ENCODE measurements at places on chromosomes 13 and 19.

DNA sequence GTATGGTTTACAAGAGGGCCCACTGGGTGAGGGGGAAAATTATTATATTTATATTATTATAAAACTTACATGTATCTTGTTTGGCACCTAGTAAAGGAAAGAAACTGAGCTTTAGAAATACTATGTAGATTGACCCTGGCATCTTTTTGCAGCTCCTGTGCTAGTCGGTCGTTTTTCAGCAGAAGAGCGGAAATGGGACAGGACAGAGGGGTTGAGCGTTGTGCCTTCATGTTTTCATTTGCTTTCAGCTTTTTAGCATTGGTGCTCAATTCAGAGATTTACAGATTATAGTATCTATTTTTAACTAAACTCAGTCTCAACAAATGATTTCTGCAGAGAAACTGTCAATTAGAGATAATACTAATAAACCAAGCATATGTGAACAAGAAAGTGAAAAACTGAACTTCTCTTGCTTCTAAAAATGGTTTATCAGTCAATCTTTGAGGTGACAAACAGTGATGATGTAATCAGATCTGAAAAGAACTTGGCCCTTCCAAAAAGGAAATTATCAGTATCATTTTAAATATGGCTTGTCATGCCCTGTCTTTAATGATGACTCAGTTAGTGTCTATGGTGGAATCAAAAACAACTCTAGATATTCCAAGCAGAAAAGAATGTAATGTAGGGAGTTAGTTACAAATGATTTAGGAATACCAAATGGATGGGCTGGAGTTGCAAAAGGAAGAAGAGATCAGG lies 56.9 kb upstream of the KCTD4 start:
- DNase-seq, result no peak

GRCh38 chr13:99979453-99980200 lies 2.0 kb upstream of the ZIC2 start:
- DNase-seq, result no peak

DNA sequence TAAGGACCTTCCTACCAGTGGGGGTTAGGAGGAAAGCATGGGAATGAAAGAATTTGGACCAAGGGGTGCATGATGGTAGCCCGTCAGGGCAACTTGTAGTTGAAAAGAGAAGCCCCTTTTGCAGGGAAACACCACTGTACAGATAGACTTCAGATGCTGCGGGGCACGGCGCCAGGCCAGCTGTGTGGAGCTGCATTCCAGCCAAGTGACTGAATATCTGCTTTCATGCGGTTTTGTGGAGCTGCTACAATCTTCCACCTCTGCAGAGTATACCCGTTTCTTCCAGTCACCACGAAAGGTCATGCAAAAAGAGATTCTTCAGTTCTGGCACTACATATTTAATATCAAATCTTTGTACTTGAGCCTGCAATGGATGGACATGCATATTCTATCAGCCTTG lies 104.7 kb downstream of the RGCC start:
- DNase-seq, result no peak

DNA sequence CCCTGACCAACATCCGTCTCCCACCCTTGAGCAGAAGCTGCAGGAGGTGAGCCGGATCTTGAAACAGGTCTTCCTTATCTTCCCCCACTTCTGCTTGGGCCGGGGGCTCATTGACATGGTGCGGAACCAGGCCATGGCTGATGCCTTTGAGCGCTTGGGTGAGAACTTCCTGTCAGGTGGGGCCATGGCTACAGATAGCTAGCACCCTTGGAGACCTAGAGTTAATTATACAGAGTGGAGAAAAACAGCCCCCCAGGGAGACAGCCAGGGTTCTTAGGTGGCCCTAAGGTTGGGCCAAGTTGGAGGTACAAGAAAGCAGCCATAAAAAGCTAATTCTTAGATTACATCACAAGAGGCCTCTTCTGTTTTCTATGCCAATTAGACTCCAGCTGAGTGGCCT lies 8.9 kb upstream of the ARHGAP45 start:
- no peak for DNase-seq

DNA sequence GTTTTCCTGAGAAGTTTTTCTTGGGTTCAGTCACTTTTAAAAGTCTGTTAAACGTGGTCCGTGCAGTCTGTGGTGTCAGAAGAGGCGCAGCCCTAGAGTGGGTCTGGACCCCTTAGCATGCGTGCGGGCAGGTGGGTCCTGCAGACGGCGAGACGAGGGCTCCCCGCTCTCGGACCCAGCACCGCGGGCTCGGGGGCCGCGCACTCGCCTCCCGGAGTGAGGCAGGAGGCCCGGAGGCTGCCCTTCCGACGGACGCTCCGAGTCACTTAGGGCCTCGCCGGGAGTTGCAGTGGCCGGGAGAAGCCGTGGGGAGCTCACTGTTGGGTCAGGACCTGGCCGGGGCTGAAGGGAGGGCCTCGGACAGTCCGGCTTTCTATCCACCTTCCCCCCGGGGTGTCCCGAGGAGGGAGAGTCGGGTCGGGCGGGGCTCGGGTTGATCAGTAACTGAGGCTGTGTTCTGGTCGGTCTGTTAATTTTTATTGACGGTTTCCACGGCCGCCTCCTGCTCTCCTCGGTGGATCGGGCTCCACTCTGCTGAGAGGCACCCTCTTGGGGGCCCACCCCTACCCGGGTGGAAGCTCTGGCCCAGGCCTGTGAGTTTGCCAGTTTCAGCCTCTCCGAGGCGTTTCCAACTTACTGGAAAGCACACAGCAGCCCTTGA lies 1.3 kb downstream of the PTBP1 start:
- no peak for DNase-seq

GRCh38 chr19:2423071-2423914 lies 4.1 kb downstream of the TIMM13 start:
- no peak for DNase-seq

Measured in stimulated activated CD4-positive, alpha-beta T cell treated with anti-CD3 and anti-CD28 coated beads, Interleukin-15, amount 100 ng/mL, for 1 hour (primary cell).